ENCODE measurements at places on chromosomes 6 and 20.

- no peak for DNase-seq
Observed at GRCh38 chr6:68038815-68039408, 596.2 kb upstream of the ADGRB3 start.

- DNase-seq = no peak
Observed at GRCh38 chr6:68719761-68720160, 84.7 kb downstream of the ADGRB3 start.

- DNase-seq = no peak
Observed at GRCh38 chr20:62344782-62345181, 22.3 kb downstream of the LAMA5 start.

DNA sequence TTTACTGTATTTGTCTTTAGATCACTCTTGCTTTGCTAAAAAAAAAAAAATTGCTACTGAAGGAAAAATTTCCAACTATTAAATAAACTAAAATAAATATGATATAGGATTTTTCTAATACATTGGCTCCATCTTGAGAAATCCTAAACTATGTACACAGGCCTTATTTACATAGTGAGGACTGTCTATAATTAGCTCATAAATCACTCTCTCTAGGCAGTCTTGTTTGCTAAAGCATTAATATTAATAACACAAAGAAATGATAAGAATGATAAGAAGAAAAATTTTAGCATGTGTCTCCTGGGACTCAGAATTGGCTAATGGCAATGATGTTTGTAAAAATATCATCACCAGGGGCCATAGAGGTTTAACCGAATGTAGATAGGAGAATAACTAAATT lies 13.3 kb upstream of the CRYBG1 start:
- no peak for DNase-seq

- no peak for DNase-seq
Observed at GRCh38 chr20:20454367-20454766, 86.5 kb downstream of the INSM1 start.

DNA sequence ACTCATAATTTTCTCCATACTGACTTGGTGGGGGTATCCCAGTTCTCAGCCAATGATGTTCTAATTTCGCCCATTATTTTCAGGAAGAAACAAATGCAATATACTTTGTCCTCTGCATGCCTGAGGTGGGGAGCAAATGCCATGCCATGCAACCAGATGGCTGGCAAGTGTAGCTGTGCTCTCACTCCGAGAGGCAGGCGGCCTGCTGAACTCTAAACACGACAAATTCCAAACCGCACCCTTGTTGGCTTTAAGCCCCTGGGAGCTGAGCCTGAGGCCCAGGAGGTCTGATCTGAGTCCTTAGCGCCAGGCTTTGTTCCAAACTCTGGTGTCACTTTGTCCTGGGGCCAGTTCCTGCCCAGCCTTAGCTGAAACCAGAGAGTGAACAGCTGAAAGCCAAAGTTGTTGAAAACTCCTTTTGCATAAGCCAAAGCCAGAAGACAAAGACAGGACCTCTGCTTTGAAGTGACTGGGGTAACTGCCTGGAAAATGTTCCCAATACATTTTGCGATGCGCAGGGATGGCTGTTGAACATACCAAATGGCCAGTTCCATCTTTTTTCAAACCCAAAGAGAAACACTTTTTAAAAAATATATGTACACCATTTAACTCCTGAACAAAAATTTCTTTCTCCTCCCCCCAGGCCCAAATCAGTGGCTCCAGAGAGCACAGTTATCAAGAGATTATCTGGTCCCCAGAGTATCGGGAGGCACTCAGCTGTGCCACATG lies 46.2 kb downstream of the TTI1 start:
- peak; percentile 71 for DNase-seq

DNA sequence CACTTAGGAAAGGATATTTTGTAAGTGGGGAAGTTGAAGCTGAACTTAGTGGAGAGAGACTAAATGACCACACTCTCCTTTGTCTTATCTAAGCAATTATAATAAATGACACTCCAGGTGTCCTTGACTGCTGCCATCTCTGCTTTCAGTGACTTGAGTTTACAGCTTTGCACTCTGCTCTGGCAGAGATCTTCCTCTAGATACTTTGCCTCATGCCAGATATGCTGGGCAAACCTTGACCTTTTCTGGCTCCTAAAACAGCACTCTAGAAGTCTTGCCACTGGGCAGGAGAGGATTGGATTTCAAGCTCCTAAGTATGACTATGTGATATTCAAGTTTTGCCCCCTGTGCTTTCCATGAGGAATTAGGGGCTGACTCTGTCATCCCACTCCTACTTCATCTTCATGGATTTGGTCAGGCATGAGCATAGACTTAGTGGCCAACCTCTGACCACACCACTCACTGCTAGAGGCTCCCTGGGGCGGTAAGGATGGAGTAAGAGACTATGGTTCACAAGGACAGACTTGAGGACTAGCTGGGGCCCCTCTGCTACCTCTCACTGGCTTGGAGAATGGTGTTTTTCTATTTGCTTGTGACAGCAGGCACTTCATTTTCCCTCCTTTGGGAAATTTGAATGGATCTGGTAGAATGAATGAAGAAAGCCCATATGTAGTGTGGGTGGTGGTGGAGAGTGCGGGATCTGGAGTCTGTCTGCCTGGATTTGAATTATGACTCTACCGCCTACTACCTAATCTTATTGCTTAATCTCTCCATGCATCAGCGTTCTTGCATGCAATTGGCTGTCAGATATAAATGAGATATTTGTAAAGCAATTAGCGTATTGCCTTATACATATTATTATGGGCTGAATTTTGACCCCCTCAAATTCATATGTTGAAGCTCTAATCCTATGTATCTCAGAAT lies 191.4 kb downstream of the REV3L start:
- no peak for DNase-seq

DNA sequence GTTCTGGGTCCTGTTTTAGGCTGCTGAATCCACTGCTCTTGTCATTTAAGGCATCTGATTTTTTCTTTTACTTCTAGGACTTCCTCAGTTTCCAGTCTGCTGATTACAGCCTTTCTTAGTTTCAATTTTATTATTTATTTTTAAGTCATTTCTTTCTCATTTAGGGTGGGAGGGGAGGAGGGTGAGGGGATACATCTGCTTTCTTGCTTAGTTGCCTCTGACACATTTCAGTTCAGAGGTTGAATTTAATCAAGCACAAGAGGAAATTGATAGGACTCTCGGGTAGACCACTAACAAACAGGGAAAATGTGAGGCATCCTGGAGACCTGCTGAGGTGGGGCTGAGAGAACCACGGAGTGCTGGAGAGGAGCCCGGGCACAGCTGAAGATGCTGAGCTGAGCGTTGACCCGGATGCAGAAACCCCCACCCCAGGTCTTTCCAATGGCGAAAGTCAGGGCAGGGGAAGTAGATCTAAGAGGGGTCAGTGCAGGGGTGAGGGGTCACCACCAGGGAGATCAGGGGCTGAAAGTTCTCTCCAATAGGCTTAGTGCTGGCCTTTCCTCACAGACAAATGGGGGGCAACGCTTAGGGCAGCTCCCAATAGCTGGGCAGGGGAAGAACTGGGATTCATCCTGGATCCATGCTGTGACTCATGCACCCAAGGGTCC lies 7.6 kb upstream of the TREML2 start:
- DNase-seq = no peak

- DNase-seq = peak; percentile 13
Observed at GRCh38 chr20:25076731-25077609, 5.0 kb downstream of the VSX1 start.

DNA sequence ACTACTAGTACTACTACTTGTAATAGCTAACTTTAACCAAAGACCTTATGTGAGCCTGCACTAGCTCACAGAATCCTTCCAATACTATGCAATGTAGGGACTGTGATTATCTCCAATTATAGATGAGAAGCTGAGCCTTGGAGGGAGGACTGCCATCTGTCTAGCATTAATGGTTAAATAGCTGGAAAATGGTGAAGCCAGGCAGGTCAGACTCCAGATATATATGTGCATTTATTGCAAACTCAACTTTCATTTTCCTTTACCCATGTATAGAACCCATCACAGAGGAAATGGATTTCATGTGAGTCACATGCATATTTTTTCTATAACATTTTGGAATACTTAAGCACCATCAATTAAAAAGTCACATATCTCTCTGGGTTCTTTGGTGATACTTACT lies 229.9 kb downstream of the BCAS1 start:
- peak; percentile 40 for DNase-seq

DNA sequence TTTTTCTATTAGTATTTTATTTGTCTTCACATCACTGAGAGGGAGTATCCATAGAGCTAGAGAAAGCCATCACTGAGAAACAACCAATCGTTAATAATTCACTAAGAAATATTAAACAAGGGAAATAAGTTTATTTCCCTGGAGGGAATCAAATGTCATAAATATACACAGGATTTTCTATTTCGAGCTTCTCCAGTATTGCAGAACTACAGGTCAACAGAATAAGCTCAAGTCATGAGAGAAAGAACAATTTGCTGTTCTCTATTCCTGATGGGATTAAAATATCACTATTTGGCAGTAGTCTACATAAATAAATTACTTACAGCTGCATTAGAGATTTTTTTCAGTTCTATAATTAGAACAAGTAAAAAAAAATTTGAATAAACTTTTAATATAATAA lies 2.2 kb upstream of the FAM162B start:
- no peak for DNase-seq

- DNase-seq = no peak
Observed at GRCh38 chr6:37088897-37089296, 81.1 kb upstream of the PIM1 start.

DNA sequence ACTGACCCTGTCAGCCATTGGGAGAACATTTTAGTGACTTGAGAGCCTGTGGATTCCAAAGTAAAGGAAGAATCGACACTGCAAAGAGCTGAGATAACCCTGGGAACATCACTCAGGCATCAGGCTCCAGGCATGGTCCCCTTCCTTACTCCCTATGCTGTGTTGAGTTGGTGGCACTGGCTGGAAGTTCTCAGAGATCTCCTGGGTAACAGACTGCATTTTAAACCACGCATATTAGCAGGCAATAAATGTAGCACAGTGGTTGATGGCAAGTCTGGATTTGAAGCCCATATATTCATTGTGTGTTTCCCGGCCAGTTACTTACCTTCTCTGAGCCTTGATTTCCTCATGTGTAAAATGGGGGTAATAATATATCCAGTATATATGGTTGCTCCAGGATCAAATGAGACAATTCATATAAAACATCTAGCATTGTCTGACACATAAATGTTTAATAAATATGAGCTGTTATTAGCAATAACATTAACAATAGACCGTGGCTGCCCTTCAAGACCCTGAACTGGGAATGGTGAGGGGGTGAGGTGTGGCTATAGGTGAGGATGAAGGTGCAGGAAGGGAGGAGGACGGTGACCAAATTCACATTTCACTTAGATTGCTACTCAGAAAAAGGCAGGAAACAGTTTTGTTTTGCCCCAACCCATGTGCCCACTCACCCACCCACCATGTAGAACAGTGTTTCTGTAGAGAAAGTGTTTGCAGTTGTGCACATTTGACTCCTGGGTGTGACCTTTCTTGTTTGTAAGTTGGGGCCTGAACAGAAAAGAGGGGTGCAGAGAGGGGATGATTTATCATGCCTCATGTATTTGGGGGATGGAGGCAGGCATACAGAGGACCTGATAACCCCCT lies 2.1 kb downstream of the PLCG1 start:
- DNase-seq = no peak

DNA sequence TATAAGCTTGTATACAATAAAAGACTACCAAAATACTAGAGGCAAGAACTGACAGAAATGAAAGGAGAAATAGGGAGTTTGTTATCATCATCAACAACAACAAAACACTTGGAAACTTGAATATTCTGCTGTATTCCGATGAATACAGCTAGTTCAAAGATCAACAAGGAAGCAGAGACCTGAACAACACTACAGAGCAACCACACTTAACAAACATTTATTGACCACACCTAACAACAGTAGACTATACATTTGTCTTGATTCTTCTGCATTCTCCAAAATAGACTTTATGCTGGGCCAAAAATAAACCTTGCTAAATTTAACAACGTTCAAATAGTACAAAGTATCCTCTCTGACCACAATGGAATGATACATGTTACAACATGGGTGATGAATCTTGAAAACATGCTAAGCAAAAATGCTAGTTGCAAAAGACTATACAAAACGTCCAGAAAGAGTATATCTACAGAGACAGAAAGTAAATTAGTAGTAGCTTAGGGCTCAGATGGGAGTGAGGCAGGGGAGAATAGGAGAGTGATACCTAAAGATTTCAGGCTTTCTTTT lies 39.1 kb upstream of the PAK5 start:
- DNase-seq = peak; percentile 7

DNA sequence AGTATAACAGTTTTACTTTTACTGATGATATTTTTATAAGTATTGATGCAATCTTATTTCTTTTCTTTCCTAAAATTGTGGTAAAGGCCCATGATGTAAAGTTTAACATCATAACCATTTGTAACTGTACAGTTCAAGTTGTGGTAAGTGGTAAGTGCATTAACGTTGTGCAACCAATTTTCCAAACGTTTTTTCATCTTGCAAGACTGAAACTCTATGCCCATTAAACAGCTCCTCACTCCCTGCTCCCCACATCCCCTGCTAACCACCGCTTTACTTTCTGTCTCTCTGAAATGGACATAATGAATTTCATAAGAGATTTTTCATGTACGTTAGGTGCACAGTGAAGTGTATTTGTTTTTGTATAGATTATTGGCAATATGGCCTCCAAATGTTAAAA lies 106.0 kb downstream of the PACRG start:
- no peak for DNase-seq

GRCh38 chr6:52641388-52641787 lies 29.5 kb upstream of the TMEM14A start:
- DNase-seq = no peak

DNA sequence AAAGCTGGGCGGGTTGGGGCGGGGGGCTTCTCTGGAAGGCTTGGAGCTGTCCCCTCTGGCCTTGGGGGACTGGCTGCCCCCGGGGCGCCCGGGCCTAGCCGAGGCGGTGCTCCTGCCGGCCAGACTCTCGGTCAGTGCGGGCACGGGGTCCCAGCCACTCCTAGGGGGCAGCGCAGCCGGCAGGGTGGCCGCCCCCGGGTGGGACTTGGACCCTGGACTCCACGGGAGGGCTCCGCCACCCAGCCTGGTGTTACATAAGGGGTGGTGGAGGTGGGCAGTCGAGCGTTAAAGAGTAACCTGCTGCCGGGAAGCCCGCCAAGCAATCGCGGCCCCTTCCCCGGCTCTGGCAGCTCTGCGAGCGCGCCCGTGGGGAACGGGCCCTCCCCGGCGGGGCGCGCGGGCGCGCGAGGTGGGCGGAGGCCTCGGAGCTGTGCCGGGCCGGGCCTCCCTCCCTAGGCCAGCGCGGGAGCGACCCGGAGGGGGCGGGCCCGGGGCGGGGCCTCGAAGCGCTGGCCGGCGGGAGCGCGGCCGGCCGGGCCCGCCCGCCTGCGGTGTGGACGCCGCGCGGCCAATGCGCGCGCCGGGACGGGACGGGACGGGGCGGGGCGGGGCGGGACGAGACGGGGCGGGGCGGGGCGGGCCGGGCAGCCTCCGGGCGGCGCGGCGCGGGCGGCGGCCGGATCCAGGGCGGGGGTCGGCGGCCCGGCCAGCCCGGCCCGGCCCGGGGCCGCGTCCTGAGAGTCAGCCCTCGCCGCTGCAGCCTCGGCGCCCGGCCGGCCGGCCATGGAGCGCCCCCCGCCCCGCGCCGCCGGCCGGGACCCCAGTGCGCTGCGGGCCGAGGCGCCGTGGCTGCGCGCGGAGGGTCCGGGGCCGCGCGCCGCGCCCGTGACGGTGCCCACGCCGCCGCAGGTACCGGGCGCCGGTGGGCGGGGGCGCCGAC lies at the start of gene SLC2A4RG:
SLC2A4RG (plus strand) TSS at position 647 of the 940 bp plus-strand sequence; CDS start at position 784, 137 bp downstream.
- DNase-seq = peak; percentile 79

- no peak for DNase-seq
Observed at GRCh38 chr20:62274332-62274950, 28.4 kb upstream of the ADRM1 start.

- peak; percentile 96 for DNase-seq
Observed at GRCh38 chr20:47792021-47792618, 6.8 kb upstream of the SULF2 start.

GRCh38 chr6:157909282-157909664 lies 72.4 kb upstream of the SYNJ2 start:
- no peak for DNase-seq
